Large intestine (tissue), 12 donors: ENCODE measurements at places on chromosomes 5 and 9.
A peak's percentile ranks its signal among the peaks of the same experiment; 100 is the strongest.

GRCh38 chr5:146068206-146068605 lies 37.2 kb downstream of the PLAC8L1 start:
- DNase-seq = no peak

- DNase-seq = no peak
Observed at GRCh38 chr5:160075073-160075472, 44.2 kb downstream of the PWWP2A start.

- DNase-seq = no peak
Observed at GRCh38 chr5:138664276-138664943, 88.8 kb upstream of the CTNNA1 start.

DNA sequence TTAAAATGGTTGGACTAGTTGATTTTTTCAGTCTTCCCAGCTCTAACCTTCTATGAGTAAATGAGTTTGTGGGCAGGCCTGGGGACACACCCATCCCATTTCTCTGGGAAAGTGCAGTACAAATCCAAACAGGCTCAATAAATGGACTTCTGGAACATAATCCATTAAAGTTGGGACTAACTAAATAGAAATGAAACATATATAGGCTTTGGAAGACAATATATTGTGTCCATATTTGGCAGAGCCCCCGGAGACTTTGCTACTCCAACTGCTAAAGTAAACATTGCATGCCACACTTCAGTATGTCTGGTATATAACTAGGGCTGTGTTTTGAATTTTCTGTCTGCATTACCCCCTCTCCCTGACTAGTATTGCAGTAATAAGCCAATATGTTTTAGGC lies 191.4 kb upstream of the DAB2 start:
- DNase-seq = peak; percentile 38

- DNase-seq = no peak
Observed at GRCh38 chr9:33404788-33405362, 2.5 kb upstream of the AQP7 start.
